ENCODE measurements at places on chromosomes 12 and 14. TPM values are rescaled to one million over a fixed set of nuclear protein-coding genes. Genes with fewer than 3 reads are reported as not detected.

The ASCL1 gene
- not detected for total RNA-seq

The CAPZA3 gene
- total RNA-seq = not detected

The CEBPE gene
- not detected for total RNA-seq

The SYNDIG1L gene
- total RNA-seq = not detected

The MYO1H gene
- total RNA-seq = not detected

The HOXC11 gene
- 0.58 TPM for total RNA-seq
